ENCODE measurements at places on chromosomes 11 and 22. TPM values are rescaled to one million over a fixed set of nuclear protein-coding genes. Genes with fewer than 3 reads are reported as not detected.

Gene PNPLA2
- polyA plus RNA-seq = 31.5 TPM

Gene CWC15
- 51.5 TPM for polyA plus RNA-seq

Gene NCF4
- 0.39 TPM for polyA plus RNA-seq

Gene SLC35F2
- 4.1 TPM for polyA plus RNA-seq

Gene MYH9
- polyA plus RNA-seq = 389 TPM

Gene ADAMTS15
- not detected for polyA plus RNA-seq

Gene RASD2
- polyA plus RNA-seq = not detected

Gene OR4D9
- polyA plus RNA-seq = not detected

Gene MCAT
- 10.8 TPM for polyA plus RNA-seq

Gene KRTAP5-8
- polyA plus RNA-seq = not detected

Gene FAU
- 1,097 TPM for polyA plus RNA-seq

Gene SLC1A2
- not detected for polyA plus RNA-seq

Gene PACS1
- 49.9 TPM for polyA plus RNA-seq

Gene DEPDC7
- 2.7 TPM for polyA plus RNA-seq

Gene OR8D4
- not detected for polyA plus RNA-seq

Gene MIAT
- polyA plus RNA-seq = 0.76 TPM

Gene OR10G7
- not detected for polyA plus RNA-seq

Gene DNAJB7
- 0.37 TPM for polyA plus RNA-seq

Gene SLC22A8
- polyA plus RNA-seq = not detected
